ENCODE measurements at places on chromosomes 12 and 14.

GRCh38 chr12:52252728-52253343, 19.8 kb downstream of the KRT7 start:
- no peak for DNase-seq

DNA sequence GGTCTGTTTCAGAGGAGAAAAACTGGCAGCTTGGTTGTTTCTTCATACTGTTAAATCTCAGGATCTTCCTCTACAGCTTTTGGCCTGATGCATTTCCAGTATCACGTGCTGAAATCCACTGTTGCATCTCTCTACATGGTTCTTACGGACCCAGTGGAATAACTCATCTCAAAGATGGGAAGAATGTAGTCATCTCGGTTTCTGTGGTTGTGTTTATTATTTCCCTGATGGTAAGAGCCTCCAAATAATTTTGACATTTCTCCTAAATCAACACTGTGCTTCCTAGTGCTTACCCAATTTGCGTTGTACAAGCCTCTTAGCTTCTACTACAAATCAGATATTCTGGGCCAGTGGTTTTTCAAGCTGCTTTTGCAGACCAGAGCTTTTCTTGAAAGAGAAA, 812.8 kb downstream of the C12orf50 start:
- no peak for DNase-seq

DNA sequence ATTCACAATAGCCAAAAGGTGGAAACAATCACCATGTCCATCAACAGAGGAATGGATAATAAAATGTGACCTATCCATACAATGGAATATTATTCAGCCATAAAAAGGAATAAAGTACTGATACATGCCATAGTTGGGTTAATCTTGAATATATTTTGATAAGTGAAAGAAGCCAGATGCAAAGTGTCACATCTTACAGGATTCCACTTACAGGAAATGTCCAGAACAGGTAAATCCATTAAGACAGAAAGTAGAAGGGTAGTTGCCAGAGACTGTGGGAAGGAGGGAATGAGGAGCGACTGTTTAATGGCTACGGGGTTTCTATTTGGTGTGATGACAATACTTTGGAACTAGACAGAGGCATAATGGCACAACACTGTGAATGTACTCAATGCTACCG, 171.6 kb downstream of the KSR2 start:
- no peak for DNase-seq

DNA sequence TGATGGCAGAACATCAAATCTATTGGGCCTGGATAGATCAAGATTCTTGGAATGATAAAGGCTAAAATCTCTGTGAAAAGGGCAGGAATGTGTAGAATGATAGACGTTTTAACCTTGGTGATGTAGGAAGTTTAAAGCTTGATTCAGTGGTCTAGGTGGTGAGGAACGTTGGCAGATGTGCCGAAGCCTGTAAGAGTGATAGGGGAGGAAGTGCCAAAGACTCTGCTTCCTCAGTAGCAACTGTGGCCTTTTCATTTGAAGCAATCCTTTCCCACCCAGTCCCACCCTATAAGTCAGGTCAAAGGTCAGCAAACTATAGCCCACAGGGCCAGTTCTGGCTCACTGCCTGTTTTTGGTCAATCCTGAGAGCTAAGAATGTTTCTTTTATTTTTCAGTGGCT, 62.2 kb downstream of the MBIP start:
- no peak for DNase-seq

GRCh38 chr14:74616996-74617700, 5.1 kb upstream of the LTBP2 start:
- no peak for DNase-seq

DNA sequence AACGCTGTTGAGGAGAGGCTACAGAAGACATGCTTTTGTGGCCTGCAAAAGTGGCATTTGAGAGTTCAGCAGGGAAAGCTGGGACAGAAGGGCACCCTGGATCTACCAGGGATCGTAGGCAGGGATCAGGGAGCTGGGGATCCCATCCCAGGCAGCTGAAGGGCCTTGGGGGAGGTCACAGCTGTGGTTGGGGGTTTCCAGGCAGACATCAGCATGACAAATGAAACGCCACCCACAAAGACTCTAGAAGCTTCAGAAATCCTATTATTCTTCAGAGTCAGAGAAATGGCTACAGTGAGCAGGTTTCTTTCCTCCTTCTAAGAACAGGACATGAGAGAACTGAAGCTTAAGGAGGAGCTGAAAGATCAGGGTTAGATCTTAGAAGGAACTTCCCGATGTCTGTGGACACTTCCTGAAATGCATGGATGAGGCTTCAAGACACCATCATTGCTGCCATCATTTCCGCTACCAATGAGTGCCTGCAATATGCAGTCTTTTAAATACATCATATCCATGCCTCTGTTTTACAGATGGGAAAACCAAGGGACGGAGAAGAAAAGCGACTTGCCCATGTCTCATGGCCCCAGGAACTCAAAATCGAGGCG, 104.3 kb downstream of the RBM19 start:
- DNase-seq = no peak

DNA sequence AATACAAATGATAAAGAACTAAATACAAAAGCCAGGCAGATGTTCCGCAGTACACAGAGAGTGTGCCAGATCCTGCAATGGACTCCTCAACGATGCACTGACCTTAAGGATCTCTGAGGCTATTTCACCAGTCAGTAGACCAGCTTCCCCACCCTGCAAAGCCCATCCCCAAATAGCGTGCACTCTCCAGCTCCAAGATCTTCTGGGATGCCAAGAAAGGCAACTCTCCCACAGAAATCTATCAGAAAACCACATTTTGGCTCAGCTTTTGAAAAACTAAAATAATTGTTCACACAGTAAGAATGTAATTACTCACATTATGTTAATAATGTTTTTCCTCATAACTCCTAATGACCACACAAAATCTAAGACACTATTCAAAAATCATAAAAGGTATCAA, 90.4 kb downstream of the PPP2R5E start:
- DNase-seq = no peak
